ENCODE measurements at places on chromosomes 4 and X.

- no peak for DNase-seq
Measured at GRCh38 chr4:74543983-74544382, 99.0 kb downstream of the AREG start.

- no peak for DNase-seq
Measured at GRCh38 chr4:183424109-183424744, 20.2 kb upstream of the CDKN2AIP start.

GRCh38 chr4:103075435-103075893 is 1.1 kb downstream of the SLC9B2 start:
- DNase-seq, result no peak

- DNase-seq, result no peak
Measured at GRCh38 chr4:177728361-177729152, 286.3 kb upstream of the AGA start.

DNA sequence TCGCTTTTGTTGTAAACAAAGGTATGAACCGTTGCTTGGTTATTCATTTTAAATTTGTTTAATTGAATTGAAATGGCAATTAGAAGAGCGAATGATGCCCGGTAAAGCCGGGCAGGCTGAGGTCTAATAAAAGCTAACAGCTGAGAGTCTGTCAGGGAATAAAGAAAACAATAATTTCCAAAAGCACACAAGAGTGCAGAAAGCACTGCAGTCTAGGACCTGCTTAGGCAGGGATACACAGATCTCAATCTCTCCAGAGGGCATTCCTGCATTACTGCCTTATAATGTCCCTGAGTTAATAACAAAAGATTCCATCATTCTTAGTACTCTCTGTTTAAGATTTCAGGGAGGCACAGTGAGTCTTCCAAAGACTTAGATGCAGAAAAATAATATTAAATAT is 27.6 kb upstream of the EMCN start:
- DNase-seq, result no peak

DNA sequence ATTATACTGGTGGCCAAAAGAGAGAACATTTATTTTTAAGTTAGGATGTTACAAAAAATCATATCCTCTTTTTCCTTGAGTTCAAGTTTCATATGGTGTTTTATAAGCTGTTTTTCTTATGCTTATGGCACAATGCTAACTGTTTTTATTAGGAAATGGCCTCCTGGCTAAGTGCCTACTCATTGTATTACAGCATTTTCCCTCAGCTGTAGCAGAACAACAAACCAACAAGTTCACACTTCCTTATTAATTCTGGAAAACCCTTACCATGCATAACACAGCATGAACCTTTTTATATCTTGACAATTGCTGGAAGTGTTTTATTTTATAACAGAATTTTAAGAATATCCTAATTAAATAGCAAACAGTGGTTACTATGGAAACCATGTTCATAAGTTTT is 165.8 kb downstream of the GASK1B start:
- DNase-seq, result no peak

DNA sequence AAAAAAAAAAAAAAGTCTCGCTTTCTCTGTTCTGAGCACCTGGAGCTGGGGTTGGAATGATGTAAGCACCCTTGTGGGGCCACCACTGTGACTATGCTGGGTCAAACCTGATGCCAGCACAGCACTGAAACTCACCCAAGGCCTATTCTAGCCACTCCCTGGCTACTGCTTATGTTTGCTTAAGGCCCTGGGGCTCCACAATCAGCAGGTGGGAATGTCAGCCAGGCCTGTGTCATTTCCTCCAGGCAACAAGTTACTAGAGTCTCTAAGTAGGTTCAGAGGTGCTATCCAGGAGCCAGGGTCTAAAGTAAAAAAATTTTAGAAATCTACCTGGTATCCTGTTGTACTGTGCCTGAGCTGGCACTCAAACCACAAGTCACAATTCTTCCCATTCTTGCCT is 1306.8 kb downstream of the STIM2 start:
- no peak for DNase-seq

GRCh38 chr4:94462572-94462971 is 10.8 kb downstream of the PDLIM5 start:
- DNase-seq, result no peak

- no peak for DNase-seq
Measured at GRCh38 chr4:30726090-30726675, 6.0 kb downstream of the PCDH7 start.
